RCC 7860 (cell line): ENCODE measurements at places on chromosomes 2 and 18.

- no peak for DNase-seq
These were observed 103.6 kb downstream of the CDK15 start for GRCh38 chr2:201909961-201910361.

GRCh38 chr2:174286172-174286571, 37.8 kb upstream of the OLA1 start:
- no peak for DNase-seq

- no peak for DNase-seq
These were observed 194.2 kb upstream of the HDAC4 start for GRCh38 chr2:239594772-239595608.

- DNase-seq = peak; percentile 30
These were observed 161.7 kb downstream of the PARD3B start for GRCh38 chr2:204706939-204707338.

- no peak for DNase-seq
These were observed 187.5 kb downstream of the SCG2 start for GRCh38 chr2:223414646-223415045.

GRCh38 chr2:156338578-156338977, 6.1 kb upstream of the NR4A2 start:
- no peak for DNase-seq

- DNase-seq = peak; percentile 64
These were observed 174.6 kb downstream of the HAUS1 start for GRCh38 chr18:46278481-46279465.

DNA sequence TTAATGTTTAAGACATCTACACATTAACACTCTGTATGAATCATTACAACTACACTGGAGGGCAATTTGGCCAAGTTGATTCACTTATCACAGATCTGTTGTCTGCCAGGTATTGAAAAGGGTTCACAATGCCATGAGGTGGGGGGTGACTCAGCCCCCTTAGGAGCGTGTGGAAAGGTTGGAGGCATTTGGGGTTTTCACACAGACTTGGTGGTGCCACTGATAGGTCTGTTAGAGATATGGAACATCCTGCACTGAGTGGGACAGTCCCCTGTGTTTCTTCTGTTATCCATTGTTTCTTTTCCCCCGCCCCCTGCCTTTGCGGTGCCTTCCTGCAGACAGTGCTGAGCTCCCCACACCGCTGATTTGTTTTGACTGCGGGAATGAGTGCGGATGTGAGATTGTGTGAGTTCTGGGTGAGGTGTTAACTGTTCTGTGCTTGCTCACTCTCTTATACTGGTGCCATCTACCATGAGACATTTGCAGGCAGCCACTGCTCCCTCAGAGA, 9.3 kb upstream of the TSN start:
- peak; percentile 93 for DNase-seq

DNA sequence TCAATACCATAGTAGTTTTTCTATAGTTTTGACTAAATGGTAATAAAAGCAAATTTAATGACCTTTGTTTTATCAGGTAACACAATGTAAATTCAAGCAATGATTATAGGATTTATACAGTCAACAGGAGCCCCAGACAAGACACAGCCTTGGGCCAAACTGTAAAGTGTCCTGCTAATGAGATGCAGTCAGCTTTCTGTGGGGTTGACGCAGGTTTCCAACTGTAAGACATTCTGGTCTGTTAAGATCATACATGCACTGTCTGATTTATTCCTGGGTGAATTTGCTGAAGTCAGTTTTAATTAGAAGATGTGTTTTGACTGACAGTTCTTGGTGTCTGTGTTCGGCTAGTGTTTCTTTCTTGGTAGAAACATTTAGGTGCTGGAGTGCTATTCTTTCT, 180.3 kb downstream of the SNTG2 start:
- DNase-seq = no peak

DNA sequence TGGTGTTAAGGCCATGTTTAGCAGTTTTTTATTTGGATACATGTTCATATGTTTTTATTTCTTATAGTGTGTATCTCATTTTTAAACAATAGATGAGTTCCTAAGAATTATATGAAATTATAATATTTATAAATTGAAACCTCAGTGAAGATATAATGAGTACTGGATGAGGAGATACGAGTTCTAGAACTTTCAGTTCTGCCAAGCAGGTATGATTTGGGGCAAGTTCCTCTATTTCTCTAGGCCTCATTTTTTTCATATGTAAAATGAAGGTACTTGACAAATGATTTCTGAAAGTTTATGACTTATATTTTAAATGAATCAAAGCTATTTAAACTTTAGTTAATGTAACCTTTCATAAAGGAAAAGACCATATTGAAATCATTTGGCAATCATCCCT, 8.2 kb upstream of the PGAP1 start:
- DNase-seq = no peak

DNA sequence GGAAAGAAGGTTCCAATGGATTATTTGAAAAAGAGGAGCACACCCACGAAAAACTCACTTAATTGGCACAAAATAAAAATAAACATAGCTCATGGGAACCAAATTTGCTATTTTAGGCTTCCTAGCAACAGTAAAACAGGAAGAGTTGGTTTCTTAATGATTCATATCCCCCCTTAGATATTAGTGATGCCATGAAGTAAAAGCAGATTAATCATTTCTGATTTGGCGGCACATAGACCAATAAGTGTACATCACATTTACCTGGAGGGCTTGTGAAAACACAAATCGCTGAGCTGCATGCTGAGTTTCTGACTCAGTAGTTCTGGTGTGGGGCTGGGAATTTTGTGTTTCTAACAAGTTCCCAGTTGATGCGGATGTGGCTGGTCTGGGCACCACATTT, 260.4 kb downstream of the SLC4A3 start:
- DNase-seq = no peak

DNA sequence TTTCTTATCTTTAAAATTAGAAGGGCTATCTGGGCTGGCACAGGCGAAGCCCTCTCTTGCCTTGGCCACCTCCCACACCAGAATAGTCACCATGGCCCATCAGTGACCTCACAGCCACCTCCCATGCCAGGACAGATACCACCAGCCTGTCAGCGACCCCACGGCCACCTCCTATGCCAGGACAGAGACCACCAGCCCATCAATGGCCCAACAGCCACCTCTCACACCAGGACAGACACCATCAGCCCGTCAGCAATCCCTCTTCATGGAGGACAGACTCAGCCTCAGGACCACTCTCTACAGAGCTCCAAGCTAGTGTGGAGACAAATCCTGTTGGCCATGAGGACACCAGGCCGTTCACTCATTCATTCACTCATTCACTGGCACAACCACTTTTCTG, 74.6 kb downstream of the ASB1 start:
- no peak for DNase-seq

GRCh38 chr2:9712263-9712662, 81.5 kb upstream of the YWHAQ start:
- DNase-seq = no peak

GRCh38 chr2:235647877-235648276, 154.0 kb downstream of the AGAP1 start:
- no peak for DNase-seq

- no peak for DNase-seq
These were observed 977.1 kb upstream of the SOX11 start for GRCh38 chr2:4715065-4715464.

DNA sequence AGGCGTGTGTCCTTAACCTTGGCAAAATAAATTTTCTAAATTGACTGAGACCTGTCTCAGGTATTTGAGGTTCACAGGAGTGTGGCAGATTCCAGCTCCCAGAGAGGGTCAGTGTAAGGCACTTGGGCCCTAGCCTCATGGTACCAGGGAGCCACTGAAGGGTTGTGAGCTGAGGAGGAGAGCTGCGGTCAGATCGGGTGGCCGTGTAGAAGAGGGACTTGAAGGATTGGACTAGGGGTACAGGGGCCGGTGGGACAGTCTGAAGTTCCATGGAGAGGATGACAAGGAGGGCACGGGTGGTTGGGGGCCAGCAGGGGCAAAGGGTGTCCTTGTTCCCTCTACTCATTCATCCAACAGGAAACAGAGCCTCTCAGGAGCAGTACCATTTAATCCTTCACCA, 327.0 kb upstream of the HS6ST1 start:
- DNase-seq = no peak

DNA sequence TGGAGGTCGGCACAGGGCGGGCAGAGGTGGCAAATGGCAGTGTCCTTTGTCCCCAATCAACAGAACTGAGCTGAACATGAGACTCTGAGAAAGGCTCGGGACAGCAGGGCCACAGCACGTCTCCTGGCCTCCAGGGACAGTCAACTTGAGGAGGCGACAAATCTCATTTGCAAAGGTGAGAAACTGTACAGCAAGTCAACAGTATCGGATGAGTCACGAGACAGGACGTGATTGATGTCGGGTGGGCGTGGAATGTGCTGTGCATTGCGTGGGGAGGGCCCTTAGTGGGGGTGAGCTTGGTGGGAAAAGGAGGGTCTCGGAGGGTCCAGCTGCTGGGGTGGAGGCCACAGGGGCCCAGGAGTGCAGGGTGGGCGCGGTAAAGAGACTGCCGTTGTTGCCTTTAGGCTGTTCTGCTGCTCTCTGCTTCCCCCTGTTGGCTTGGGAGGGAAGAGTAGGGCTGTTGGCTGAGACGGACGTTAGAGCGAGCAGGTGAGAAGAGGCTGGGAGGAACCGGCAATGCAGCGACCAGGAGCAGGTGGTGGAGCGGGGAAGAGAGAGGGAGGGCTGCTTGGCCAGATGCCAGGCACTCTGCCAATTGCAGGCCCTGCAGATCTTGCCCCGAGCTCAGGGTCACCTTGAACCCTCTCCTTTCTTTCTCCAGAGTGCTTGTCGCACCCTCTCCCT, 164.3 kb downstream of the BCL2 start:
- no peak for DNase-seq

DNA sequence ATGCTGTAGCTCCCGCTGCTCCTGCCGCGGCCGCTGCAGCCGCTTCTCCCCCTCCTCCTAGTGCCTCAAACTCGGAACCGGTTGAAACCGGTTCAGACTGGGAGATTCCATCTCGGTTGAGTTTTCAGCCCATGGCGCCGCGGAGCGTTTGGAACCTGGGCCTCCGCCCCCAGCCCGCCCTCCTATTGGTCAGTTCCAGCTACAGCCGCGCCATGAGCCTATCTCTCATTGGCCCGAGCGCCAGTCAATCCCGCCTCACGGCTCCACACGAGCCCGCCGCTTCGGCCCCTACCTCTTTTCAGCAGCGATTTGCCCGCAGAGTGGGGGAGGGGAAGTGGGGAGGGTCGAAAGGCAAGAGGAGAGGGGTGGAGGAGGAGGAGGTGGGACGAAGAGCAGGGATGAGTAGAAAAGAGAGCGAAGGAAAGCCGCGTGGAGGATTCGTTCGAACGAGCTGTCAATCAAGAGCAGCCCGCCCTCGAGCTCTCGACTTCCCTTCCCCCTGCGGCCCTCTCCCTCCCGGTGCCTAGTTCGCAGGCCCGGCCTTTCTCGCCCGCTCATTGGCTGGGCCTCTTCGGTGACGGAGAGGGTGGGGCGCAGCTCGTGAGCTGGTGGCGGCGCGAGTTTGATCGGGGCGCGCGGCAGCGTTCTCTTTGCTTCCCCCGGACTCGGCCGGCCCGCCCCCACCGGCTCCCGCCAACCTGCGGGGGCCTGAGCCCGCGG, at the start of gene XPO1:
TSS of gene XPO1 (minus strand) at position 157 of the 720 bp plus-strand sequence. CDS start 4,459 bp downstream, outside the sequence.
- DNase-seq = peak; percentile 96

- peak; percentile 43 for DNase-seq
These were observed 5.2 kb upstream of the PPP4R1 start for GRCh38 chr18:9619545-9619944.

- no peak for DNase-seq
These were observed 146.6 kb downstream of the SMAD7 start for GRCh38 chr18:48803951-48804855.

- DNase-seq = no peak
These were observed 488.7 kb upstream of the SPRED2 start for GRCh38 chr2:65921116-65921515.

DNA sequence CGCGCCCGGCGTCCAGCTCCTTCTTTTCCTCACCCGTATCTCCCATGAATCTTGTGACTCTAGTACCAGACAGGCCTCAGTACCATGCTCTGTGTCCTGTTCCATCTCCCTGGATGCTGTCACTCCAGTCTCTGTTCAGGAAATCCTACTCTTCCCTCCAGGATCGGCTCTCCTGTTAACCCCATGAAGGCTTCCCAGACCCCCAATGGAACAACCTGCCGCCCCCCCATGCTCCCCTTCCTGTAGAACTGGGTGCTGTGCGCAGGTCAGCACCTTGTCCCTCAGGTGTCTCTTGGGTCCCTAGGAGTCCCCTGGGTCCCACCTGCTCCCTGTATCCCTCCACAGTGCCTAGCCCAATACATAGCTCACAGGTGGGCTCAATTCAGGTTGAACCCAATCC, 41.3 kb downstream of the MYCN start:
- DNase-seq = no peak

- DNase-seq = no peak
These were observed 143.1 kb upstream of the ZNF236 start for GRCh38 chr18:76679259-76679658.

DNA sequence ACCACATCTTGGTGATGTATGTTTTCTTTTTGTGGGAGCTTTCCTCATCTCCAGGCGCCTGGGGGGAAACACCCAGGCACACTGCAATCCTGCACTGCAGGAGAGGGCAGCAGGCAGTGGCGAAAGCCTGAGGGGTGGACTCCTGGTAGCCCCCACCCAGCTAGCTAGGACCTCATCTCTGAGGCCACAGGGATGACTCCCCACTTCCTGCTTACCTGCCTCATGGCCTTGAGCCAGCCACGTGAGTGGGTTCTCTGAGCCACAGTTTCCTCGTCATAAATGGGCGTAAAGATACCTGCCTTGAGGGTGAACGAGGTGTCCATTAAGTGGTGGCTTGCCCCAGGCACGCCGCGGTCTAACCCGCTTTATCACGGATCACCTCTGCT, 19.1 kb downstream of the TRAF3IP1 start:
- no peak for DNase-seq

GRCh38 chr2:172893111-172893510, 157.5 kb downstream of the RAPGEF4 start:
- DNase-seq = no peak

GRCh38 chr2:199977984-199978415, 22.6 kb downstream of the MAIP1 start:
- peak; percentile 75 for DNase-seq

- no peak for DNase-seq
These were observed 151.4 kb downstream of the TMEFF2 start for GRCh38 chr2:192043216-192043870.

GRCh38 chr2:234823877-234824376, 127.9 kb upstream of the SH3BP4 start:
- peak; percentile 95 for DNase-seq

- peak; percentile 77 for DNase-seq
These were observed 104.2 kb downstream of the CRIM1 start for GRCh38 chr2:36459725-36460137.

DNA sequence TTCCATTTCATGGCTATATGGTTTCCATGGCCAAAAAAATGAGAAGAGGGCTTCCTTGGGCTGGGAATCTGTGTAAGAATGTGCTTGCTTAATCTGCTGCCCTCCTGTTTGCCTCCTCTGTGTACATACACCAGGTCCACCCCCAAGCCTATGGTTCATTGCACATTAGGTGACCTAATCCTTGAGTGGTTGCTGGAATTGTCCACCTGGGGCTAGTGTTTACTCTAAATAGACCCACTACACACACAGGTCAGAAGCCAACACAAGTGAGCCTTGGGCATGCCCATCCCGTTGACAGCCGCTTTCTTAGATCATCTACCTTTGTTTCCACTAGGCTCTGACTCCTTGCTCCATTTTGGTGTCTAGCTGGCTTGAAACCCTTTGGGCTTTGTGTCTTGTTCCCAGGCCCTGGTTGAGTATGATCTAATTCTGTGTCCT, 59.2 kb upstream of the ATL2 start:
- peak; percentile 69 for DNase-seq

GRCh38 chr2:40201425-40201824, 250.5 kb downstream of the SLC8A1 start:
- DNase-seq = no peak
